ENCODE measurements at places on chromosomes 12 and 14.

DNA sequence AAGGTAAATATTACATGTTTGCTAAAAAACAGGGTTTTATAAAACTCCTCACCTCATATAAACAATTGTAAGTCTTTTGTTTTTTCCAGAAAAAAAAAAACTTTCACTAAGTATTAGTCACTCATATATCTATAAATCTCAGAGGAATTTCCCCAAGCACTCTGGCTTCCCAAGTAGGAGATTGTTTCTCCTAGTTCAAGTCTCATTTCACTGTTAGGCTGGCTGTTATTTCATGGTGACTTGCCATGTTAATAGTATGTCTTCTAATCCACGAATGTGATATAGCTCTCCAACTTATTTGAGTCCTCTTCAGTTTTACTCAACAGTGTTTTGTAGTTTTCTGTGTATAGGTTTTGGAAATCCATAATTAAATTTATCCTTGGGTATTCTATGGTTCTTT is 61.6 kb downstream of the CAPZA3 start:
- no peak for DNase-seq

GRCh38 chr12:41486718-41487117 is 298.6 kb downstream of the PDZRN4 start:
- no peak for DNase-seq

DNA sequence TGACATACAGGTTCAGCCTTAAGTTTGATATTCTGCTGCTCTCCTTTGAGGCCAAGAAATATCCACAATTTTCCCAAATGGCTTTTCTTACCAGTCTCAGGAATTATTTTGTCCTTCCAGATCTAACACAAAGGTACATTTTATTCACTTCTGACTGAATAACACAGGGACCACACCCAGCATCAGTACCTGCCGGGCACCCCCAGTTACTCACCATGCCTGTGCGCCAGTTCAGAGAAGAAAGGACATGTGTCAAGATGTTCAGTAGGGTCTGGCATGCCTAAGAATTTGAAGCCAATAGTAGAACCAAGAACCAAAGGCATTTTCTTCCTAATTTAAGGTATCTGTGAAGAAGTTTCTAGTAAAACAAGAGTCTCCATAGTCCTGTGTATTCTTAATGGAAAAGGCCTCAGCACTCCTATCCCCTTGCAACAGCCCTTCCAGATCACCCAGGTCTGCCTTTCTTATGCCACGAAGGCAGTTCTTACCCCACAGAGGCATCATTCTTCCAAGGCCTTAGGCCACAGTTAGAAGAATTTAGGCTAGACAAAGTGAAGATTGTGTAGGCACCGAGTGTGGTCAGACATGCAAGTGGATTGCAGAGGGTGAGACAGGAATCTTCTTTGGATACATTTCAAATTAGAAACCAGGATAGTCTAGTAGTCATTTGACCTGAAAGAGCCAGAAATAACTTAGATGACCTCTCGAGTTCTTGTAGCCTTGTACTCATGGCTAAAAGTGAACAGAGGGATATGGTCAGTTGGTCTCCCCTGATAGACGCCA is 140.1 kb upstream of the HIF1A start:
- DNase-seq, result no peak

DNA sequence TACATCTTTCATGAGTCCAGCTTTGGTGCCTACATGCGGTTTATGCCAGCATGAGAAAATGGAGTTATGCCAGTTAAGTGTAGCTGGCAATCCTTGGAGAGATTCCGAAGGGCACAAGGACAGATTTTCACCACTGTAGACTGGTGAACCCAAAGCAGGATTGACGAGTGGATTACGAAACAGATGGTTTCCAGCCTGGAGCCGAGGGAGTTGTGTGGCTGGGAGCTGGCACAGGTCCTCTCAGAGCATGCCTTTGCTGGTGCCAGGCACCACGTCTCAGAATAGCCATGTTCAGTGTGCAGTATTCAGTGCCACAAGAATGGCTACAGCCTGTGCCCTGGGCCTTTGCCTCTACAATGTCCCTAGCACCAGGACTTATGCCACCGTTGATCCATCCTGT is 13.2 kb downstream of the KCNH3 start:
- no peak for DNase-seq

- DNase-seq, result no peak
Measured at GRCh38 chr14:89407856-89408255, 9.2 kb downstream of the FOXN3 start.

GRCh38 chr12:89437231-89437630 is 84.9 kb upstream of the DUSP6 start:
- DNase-seq, result no peak

DNA sequence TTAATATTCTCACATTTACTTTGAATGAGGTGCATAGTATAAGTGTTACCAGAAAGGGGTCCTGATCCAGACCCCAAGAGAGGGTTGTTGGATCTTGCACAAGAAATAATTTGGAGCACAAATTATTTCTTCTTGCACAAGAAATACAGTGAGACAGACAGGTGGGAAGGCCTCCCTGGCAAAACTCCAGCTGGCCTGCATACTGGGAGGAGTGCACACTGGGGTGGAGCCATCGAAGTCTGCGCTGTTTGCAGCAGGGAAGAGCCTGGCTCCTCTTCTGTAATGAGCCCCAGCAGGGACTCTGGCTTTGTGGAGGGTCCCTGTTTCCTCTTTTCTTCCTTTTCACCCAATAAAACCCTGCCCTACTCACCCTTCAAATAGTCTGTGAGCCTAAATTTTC is 141.6 kb downstream of the GLT1D1 start:
- DNase-seq, result no peak

- no peak for DNase-seq
Measured at GRCh38 chr12:21648378-21648777, 9.3 kb downstream of the LDHB start.

DNA sequence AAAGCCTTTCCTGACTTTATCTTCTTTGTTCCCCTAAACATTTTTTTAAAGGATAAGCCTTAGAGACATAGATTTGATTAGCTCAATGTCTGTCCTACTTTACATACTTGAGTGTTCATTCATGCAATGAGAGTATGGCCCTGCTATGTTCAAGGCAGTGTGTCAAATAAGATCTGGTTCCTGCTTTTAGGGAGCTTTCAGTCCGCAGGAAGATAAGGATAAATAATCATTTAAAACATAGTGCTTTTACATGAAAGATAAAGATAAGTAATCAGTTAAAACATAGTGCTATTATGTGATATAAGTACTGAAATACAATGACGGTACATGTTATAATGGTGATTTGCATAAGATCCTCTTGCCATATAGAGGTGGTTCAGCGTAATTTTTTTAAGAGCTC is 378.3 kb upstream of the PRICKLE1 start:
- no peak for DNase-seq

DNA sequence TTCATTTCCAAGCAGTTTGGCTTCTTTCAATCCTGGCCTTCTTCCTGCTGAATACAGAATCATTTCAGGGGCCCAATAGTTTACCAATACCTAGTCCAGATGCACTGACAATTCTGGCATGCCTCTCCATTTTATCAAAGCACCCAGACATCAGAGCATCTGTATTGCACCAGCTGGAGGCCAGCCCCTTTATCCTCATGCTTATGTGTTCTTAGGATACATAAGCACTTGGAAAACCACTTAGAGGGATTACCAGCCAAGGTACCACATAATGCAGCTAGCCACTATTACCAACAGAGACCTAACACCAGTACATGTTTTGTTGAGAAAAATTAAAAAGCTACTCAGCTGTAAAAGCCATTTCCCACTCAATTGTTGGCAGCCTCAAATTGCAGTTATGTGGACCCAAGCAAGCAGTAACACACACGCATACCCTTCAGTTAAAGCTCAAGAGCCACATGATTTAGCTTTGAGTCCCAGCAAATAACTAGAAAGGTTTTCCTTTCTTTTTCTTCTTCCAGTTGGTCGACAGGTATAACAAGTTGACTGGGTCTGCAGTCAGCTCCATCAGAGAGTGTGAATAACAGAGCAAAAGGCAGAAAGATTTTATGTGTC is 263.8 kb downstream of the DIO2 start:
- DNase-seq, result no peak

DNA sequence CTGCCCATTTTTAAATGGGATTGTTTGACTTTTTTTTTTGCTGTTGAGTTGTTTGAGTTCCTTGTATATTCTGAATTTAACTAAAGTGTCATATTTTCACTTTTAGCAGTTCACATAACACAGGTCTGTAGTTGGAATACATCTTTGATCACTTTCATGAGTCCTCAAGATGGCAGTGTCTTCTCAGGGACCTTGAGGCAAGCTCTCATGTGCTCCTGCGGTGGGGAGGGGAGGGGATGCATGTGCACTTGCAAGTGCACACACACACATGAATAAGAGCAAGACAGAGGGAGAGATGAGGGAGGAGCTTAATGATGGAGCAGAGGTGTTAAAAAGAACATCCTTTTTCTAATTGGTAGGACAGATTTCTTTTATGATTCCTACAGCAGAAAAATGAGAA is 291.4 kb upstream of the OR4E1 start:
- no peak for DNase-seq

- no peak for DNase-seq
Measured at GRCh38 chr12:58026426-58026825, 85.1 kb downstream of the ATP23 start.

DNA sequence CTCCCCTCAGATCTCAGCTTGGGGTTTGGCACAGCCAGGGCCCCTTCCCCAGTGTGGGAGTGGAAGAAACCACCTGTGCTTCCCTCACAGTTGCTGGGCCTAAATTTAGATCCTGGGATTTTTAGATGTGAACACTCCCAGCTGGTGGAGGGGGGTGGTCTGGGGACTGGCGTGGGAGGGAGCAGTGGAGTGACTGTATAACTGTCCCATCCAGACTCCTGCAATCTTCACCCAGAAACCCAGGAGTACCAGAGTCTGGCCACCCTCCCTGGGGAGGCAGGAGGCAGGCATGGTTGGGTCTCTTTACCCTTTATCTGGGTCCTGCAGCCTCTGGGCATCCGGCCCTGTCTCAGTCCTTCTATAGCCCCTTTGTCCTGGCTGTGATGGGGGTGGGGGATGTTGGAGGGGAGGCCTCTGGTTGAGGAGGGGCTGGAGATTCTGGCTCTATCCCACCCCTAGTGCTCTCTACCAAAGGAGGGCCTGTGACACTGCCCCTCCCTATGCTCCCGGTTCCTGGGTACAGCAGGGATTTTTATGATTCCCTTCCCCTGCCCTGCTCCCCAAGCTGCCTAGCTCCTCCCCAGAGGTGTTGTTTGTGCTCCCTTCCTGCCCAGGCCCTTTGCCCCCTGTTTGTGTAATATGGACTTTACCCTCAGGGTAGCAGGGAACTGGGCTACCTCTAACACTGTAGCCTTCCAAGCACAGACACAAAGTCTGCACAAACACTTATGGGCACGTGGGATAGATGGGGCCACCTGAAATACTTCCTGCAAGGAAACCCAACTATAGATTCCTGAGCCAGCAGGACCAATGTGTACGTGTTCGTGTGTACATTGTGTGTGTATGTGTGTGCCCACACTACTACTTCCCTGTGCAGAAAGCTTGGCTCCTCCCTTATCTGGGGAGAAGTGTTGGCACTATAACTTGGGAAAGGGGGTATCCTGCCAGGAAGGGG is 1.7 kb downstream of the ERBB3 start:
- DNase-seq, result no peak

DNA sequence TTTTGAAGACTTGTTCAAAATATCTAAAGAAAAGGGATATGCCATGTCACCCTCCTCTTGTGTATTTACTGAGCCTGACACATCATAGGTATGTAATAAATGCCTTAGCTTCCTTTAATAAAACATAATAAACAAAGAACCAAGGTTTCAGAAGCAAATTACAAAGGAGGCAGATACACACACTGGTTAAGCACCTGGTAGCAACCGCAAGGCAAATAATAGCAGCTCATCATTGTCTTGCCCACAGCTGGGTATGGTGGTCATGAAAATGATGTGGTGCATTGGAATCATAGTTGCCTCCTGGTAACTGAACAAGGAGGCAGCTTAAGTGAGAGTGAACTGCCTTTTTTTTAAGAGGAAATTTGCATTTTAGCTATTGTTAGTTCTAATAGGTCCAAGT is 39.0 kb downstream of the PAX9 start:
- DNase-seq, result no peak

- DNase-seq, result no peak
Measured at GRCh38 chr14:76115010-76115422, 36.7 kb upstream of the GPATCH2L start.

DNA sequence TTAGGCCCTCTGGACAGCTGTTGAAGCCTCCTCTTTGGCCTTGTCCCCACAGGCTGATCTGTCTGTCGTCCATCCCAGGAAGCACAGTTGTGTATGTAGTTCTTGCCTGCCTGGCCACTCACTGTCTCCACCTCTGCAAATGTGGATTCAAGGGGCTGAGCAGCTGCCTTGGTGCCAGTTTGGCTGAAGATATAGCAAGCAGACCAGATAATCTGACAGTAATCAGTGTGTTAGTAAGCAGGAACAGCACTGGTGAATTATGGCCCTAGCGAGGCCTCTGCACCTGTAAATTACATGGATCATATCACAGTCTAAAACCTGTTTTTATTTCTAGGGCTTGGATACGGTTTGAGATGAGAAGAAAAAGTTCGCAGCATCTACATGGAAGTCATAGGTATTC is 282.5 kb upstream of the NOS1 start:
- no peak for DNase-seq

DNA sequence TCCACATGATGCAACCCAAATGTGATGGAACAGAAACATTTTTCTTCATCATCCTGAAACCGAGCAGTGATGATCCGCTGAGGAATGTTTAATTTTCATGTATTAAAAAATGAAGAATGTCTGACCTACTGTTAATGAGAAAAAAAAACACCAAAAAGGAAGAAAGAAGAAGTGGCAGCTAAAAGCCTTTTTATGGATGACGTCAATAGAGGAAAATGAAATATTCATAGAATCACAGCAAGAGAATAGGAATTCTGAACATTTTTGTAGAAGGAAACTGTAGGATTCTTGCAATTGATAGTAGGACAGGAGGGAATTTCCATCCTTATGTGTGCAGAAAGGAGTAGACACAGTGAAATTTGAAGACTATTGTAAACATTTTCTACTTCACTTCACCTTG is 112.9 kb downstream of the PRKCH start:
- no peak for DNase-seq

DNA sequence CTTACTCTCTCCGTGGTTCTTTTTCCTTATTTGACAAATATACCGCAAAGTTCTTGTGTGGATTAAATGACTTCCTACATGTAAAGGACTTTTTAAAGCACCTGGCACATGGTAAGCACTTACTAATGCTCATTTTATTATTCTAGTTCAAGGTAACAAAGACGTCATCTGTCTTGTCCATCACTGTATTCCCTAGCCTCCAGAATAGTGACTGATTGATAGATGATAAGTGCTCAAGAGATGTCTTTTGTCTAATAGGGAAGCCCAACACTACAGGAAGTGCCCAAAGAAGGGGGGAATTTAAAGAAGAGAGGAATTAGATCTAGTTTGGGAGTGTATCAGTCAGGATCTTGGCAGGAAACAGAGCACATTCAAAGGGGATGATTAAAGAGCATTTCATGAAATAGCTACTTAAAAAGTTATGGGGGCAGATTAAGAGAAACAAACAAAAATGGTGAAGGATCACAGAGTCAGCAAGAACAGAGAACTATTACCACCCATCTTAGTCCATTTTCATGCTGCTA is 151.9 kb downstream of the GXYLT1 start:
- DNase-seq, result no peak

DNA sequence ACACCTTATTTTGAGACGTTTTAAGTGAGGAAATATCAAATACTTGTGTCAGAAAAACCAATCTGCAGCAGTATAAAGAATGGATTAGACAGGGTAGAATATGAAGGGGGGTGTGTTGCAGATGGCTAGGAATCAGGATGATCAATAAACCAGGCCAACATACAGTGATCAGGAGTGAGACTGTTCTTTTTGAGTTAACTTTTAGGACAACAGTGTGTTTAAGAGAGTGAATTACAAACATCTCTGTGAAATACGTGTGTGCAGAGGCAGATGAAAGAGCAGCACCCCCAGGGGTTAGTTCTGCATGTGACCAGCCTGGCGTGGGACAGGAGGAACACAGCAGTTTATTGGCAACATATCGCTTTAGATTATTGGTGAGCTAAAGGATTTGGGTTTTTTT is 10.6 kb upstream of the NRDE2 start:
- no peak for DNase-seq

All from kidney capillary endothelial cell (primary cell).